ENCODE measurements at places on chromosomes 7 and 10.

DNA sequence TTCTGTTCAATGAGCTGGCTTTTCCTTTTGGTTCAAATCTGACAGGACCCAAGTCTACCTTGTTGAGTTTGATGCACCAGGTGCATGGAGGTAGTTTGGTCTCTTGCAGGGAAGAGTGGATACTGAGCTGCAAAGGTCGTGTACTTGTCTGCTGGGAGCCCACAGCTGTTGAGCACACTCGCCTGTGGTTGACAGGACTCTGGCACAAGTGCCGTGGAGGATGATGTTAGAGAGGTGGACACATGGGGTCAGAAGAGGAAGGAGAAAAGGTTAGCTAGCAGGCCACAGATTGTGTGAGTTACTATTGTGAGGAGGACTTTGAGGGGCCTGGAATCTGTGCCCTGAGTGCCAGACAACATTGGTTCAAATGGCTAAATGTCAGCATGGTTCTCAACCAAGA is 197.3 kb downstream of the CREB5 start:
- no peak for DNase-seq

DNA sequence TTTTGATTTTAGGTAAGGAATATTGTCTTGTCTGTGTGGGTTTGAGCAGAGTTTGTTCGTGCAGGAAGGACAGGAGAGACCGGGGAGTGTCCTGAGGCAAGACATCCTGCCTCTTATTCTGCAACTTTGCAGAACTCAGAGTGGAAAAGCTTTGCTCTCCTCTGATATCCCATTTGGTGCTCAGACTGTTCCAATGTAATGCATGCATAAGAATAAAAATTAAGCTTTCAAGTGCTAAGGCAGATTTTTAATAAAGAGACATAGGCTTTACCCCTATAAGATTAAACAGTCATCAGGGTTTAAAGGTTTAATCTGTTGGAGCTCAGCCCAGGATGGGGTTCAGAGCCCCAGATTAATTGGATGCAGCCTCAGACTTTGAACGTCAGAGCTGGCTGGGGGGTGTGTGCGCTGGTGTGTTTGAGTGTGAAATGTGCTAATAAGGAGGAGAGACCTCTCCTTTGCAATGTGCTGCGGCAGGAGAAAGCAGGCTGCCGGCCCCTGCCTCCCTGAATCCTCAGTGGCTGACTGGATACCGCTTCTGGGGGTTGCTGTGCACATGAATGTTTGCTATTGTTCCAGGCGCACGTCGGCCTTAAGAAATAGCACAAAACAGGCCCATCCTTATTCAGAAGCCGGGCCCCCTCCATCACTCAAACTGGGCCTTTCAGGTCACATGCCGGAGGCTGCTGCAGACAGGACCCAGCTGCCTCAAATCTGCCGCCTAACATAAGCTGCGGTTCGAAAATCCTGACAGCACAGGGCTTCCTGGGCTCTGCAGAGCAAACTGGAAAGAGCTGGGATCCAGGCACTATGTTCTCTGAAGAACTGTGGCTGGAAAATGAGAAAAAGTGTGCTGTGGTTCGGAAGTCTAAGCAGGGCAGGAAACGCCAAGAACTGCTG is 84.1 kb upstream of the PRR15 start:
- DNase-seq = no peak

GRCh38 chr10:90930070-90930837 is 9.4 kb upstream of the ANKRD1 start:
- no peak for DNase-seq

- no peak for DNase-seq
These were observed 176.7 kb downstream of the ADARB2 start for GRCh38 chr10:1560535-1561192.

Measured in SK-N-MC (cell line).